Activated T-helper 17 cell treated with anti-CD3 and anti-CD28 coated beads, Interleukin-2, amount 50 U/mL, for 72 hours (primary cell): ENCODE measurements at places on chromosomes 2 and 18.
A peak's percentile ranks its signal among the peaks of the same experiment; 100 is the strongest.

DNA sequence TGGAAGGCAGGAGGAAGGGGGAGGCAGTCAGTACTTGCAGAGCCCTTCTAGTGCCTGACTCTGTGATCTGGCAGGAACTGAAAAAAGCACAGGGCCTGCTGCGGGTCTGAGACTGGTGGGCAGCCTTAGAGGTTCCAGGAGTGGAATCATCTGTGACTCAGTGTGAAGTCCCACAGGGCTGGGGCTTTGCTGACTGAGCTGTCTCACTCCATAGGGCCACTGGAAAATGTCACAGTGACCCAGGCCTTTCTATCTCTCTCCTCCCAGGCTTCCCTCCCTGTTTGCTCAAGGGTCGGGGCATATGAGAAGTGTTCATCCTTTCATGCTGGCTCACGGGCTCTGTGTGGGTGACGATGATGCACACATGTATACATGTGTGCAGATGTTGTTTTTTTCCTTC, 47.1 kb upstream of the ZFP36L2 start:
- peak; percentile 94 for ATAC-seq

DNA sequence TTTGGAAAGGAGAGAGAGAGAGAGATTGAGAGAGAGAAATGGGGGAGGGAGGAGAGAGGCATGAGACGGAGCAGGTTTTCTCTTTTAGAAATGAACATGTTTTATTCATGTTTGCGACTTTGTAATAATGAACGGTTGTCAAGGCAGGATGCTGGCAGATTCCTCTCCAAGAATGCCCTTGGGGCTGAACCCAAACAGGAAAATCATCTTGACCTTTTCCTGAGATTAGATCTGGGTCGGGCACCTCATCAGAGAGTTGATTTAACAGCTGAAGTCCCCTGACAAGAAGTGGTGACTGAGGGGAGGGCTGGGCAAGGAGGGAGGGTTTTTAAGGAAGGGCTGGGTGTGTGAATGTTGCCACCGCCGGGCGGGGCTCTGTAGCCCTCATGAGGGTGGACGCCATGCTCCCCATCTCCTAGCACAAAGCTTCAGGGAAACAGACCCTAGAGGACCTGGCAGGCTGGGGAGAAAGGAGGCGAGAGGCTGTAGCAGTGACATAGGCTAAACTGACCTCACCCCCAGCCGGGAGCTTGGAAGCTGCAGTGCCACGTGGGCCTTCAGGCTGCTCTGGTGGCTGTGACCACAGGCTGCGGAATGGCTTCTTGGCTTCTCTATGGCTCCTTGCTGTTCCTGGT, 60.0 kb downstream of the LIPG start:
- ATAC-seq, result no peak

- ATAC-seq, result no peak
These were observed 26.9 kb upstream of the SLC35F6 start for GRCh38 chr2:26737221-26737620.

GRCh38 chr2:99559075-99559662, 69.4 kb upstream of the REV1 start:
- peak; percentile 93 for ATAC-seq

- ATAC-seq, result no peak
These were observed 18.7 kb upstream of the ACVR1 start for GRCh38 chr2:157894694-157895435.

DNA sequence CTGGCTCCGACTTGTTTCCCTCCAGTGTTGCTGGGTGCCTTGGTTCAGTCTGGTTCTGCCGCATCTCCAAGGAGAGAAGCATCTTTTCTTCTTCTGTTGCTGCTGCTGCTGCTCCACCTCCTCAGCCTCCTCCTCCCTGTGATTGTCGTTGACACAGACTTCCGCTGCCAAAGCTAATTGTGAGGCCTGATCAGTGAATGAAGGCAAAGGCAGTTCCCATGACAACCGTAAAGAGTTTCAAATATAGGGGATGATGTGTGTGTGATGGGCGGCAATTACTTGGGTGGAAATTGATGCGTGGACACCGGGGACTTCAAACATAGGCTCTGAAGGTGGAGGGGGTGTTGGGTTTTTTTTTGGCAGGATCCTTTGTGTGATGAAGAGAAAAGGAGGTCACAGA, 13.7 kb downstream of the TET3 start:
- no peak for ATAC-seq

DNA sequence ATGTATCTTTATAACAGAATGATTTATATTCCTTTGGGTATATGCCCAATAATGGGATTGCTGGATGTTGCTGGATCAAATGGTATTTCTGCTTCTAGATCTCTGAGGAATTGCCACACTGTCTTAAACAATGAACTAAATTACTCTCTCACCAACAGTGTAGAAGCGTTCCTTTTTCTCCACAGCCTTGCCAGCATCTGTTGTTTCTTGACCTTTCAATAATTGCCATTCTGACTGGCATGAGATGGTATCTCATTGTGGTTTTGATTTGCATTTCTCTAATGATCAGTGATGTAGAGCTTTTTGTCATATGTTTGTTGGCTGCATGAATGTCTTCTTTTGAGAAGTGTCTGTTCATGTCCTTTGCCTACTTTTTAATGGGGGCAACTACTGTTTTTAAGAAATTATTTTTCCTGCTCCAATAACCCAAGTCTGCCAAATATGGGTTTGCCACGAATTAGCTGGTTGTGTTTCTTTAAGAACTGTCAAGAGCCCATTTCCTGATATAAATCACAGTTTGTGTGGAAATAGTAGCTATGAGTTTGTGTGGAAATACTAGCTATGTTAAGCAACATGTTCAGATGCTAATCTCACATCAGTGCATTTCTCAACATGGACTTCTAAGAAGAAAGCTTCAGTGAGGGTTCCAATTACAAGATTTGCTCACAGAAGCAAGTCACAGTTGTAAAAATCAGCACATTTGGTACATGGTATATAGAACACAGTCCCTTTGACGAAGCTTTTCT, 259.4 kb downstream of the ANAPC1 start:
- ATAC-seq, result no peak

DNA sequence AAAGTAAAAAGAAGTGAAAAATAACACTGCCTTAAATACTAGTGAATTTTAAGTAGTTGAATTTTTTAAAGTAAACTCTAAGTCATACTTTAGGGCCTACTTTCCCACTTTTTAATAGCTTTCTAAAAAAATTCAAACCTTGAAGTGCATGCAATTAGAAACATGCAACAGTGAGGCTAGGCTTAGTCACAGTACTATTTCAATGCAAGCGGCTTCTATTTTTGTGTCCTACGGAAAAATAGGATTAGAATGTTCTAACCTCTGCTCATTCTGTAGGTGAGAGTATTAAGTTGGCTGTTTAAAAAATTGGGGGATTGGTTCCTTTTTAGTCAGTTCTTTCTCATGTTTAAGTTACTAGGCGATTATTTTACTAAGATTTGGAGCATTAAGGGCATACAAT, 39.1 kb upstream of the PSMD14 start:
- no peak for ATAC-seq

- ATAC-seq, result no peak
These were observed 31.9 kb upstream of the SLC25A52 start for GRCh38 chr18:31792580-31792911.

GRCh38 chr2:204059016-204059415, 122.5 kb downstream of the ICOS start:
- ATAC-seq, result no peak

DNA sequence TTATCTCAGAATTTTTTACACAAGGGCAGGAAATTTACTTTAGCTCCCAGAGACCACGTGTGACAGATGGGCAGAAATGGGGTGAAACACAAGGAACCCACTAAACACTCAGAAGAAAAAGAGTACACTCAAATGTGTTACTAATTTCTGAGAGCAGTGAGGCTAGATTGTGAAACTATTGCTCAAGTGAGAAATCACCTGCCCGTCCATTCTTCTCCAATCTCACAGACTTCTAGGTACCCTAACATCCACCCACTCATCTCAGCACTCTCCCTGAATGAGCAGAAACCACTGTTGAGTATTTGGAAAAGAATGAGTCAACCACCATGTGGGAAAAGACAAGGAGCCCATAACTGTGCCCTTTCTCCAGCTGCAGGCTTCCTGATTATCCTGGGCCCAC, 293.0 kb upstream of the CDH2 start:
- no peak for ATAC-seq

DNA sequence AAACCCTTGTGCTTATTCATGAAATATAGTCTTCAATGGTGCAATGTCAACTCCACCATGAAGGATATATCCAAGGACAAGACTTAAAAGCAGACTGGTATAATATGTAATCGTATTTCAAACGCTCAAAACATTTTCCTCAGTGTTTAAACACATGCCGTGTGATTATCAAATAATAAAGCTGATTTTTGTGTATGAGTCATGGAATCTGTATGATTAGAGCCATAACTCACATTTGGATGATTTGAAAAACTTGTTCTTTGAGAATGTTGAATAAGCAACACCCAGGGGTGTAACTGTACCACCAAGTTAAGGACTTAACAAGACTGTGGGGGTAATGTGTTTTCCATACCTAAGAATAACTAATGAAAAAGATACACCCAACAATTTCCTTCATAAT, 215.3 kb downstream of the STK39 start:
- no peak for ATAC-seq

GRCh38 chr2:103121106-103121505, 359.3 kb downstream of the TMEM182 start:
- ATAC-seq, result no peak

GRCh38 chr18:8084160-8084559, 517.0 kb downstream of the PTPRM start:
- no peak for ATAC-seq

DNA sequence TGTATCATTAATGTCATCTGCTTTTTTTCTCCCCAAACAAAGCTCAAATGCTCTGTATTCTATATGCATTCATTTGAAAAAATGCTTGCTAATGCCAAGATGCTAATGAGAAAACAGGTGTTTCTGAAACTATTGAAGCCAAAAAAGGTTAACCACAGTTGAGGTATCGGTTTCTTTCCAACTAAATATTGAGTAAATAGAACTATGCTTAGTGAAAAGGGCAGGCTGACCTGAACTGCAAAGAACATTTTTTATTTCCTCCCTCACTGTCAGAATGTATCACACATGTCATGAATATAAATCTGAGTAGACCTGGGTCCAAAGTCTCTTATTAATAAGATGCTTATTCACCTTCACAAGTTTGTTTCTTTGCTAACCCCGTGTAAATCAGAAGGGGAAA, 866.6 kb downstream of the CPS1 start:
- no peak for ATAC-seq

- no peak for ATAC-seq
These were observed 219.4 kb upstream of the NRXN1 start for GRCh38 chr2:51251356-51251755.

DNA sequence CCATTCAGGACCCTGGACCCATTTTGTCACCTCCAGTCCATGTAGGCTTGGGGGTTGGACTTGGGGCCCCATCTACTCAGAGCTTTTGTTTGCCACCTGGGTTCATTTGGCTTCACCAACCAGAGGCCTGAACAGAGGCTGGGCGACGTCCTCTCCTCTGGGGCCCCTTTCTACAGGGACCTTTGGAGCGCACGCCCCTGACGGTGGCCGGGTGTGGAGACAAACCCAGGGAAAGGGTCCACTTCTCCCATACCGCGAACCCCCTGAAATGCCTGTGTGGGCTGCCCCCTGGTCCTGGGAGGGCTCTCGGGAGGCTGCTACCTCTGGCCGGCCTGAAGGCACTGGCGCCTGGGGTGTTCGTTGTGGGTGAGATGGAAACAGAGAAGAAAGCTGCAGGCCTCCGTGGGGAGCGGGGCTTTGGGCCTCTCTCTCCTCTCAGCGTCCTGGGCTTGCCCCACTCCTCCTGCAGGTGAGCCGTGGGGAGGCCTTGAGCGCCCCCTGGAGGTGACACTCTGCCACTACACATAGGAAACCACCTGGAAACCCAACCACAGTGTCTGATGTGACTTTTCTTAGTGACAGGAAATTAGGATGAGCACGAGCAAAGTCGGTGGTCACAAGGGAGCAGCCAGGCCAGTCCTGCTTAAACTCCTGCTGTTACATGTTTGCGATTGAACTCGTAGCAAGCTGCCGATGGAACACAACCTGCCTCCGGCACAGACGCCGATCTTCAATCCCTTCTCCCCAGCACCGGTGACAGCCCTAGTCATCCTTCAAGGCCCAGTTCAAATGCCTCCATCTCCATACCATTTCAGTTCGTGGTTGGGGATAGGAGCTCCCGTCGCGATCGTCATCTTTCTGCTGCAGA, 12.0 kb upstream of the NTSR2 start:
- peak; percentile 60 for ATAC-seq

- ATAC-seq, result no peak
These were observed 593.9 kb upstream of the ZNF804A start for GRCh38 chr2:184004289-184004947.
